ENCODE measurements at places on chromosomes 11 and 22. TPM values are rescaled to one million over a fixed set of nuclear protein-coding genes. Genes with fewer than 3 reads are reported as not detected.

Gene POU2AF2
- not detected for total RNA-seq

Gene DRICH1
- 0.92 TPM for total RNA-seq

Gene BTBD18
- total RNA-seq, result not detected

Gene GAS2
- total RNA-seq, result 4.8 TPM

Gene MS4A7
- total RNA-seq, result 15.6 TPM

Gene MN1
- 4.6 TPM for total RNA-seq

Gene GLYATL1
- not detected for total RNA-seq

DNA sequence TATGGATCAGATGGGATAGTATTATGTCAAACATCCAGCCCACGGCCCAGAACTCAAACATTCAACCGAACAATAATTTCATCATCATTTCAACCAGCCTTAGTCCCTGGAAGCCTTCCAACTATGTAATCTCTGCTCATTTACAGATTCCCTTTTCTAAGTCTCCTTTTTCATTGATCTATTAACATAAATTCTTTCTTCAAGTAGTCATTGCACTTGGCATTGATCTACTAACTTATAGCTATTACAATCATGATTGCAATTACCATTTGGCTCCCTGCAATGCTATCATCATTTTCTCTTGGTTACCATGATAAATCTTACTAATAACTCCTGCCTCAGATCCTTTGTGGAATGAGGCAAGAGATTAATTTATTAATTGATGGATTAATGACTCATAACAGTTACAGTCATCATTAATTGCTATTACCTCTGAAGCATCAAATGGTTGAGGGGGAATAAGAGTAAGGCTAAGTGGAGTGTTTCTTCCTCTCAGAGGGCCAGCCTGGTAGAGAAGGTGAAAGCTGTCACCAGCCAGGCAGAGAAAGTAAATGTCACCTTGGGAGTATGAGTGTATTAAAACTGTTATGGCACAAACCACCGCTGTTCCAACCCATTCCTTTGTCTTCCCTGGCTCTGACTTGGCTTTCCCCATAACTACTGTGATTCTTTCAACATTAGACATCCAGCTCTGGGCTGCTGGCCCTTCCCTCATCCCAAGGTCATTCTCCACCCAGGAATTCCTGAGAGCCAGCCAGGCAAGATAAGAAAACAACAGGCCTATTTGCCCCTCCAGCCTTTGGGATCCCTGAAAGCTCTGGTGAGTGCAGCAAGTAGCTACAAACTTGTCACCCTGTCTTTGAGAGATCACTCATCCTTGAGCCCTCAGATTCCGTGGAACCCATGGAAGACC, 174.7 kb downstream of the RRAS2 start:
- no peaks in the 10 kb centered on the region for H3K27me3 ChIP-seq
- DNase-seq, result no peak
- peaks cover 7% of the 10 kb centered on the region for H3K4me1 ChIP-seq
- no peaks in the 10 kb centered on the region for H3K36me3 ChIP-seq
- no peak overlapping the region for H3K4me3 ChIP-seq

DNA sequence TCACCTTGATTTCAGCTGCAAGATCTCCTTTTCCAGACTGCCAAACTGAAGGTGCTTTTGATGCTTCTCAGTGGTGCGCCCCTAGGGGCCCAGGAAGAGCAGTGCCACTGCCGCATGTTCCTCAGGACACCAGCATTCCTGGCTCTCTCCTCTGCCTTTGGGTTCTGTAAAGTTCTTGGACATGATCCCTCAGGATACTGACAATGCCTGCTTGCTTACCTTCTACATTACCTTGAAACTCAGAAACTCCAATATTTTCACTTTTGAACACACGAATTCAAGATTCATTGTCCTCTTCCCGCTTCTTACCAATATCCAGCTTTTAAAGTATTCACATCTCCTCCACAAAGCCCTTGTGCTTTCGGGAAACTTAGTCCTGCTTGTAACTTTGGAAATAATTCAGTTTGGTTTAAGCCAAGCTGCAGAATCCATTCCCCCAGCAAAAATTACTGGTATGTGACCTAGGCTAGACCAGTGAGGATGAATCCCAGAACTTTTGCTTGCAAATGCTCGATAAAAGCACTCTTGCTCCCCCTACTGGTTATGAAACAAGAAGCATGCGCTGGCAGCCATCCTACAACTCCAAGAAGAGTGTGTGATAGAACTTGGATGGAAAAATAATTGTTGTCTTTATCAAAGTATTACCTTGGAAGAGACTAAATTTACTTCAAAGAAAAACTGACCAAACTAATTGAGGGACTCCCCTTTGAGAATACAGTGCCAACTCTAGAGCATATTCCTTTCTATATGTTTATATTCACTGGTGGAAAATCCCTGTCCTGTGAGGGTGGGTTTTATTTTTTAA, 16.5 kb upstream of the OR5B21 start:
- H3K36me3 ChIP-seq, result peaks cover 19% of the 10 kb centered on the region
- no peak overlapping the region for H3K27ac ChIP-seq
- H3K27me3 ChIP-seq, result no peaks in the 10 kb centered on the region
- peak; percentile 69 for DNase-seq

DNA sequence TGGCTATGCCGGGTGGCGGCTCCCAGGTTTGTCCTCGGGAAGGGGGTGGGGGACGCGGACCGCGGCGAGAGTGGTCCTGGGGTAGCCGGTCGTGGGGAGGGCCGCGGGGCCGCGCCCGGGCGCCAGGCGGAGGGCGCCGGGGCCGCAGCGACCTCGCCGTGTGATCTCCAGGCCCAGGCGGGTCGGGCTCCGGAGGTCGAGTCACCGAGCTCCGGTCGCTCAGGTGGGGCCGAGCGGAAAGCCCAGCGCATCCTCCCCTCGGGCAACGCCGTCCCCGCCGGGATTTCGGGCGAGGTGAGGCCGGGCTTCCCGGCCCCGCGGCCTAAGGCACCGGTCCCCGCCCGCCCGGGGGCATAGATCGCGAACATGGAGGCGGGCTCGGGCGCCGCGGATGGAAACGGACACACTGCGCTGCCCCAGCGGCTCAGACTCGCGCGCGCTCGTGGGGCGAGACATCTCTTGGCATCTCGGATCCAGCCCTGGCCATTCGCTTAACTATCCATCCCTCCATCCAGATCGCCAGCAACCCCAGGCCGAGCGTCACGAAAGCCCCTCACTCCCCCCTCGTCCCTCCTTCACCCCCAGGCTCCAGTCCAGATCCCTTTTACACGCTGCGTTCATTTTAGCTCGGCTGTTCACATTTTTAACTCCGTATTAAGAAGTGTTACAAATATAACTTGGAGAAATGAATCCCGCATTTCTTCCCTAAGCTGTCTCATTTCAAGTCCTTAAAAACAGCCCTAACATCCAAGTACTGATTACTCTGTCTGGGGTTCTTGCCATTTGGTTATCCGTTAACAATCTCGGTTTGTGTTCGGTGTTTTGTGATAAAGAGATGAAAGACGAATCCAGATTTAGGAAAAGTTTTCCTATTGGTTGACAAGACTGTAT, 460 bp downstream of the ZC3H12C start:
- H3K27ac ChIP-seq, result peak overlapping the region; percentile 89
- DNase-seq, result peak; percentile 86
- no peaks in the 10 kb centered on the region for H3K27me3 ChIP-seq
- no peaks in the 10 kb centered on the region for H3K36me3 ChIP-seq
- peak overlapping the region; percentile 66 for H3K4me3 ChIP-seq

DNA sequence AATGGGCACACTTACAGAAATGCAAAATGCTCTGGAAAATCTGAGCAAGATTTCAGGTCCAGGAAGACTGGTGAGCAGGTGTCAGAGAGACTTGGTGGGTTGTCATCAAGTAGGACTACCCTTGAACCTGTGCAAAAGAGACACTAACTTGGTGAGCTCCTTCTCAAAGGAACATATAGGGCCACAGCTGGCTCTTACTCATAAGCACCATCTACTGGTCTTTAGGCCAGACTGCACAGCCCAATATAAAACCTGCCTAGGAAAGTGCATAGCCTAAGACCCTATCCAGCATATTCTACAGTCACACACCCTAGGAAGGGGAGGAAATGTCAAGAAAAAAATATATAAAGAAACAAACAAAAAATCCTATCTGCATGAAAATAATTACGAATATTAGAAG, 18.2 kb upstream of the OR10W1 start:
- H3K36me3 ChIP-seq, result no peaks in the 10 kb centered on the region
- no peak overlapping the region for H3K27ac ChIP-seq
- no peaks in the 10 kb centered on the region for H3K4me1 ChIP-seq
- no peak overlapping the region for H3K4me3 ChIP-seq
- H3K27me3 ChIP-seq, result no peaks in the 10 kb centered on the region
- DNase-seq, result peak; percentile 34

GRCh38 chr22:42645341-42645937, 3.8 kb downstream of the CYB5R3 start:
- peak; percentile 44 for DNase-seq
- H3K27me3 ChIP-seq, result no peaks in the 10 kb centered on the region
- H3K36me3 ChIP-seq, result no peaks in the 10 kb centered on the region
- peaks cover 76% of the 10 kb centered on the region for H3K4me1 ChIP-seq
- H3K4me3 ChIP-seq, result peak overlapping the region; percentile 32
- peak overlapping the region; percentile 93 for H3K27ac ChIP-seq

DNA sequence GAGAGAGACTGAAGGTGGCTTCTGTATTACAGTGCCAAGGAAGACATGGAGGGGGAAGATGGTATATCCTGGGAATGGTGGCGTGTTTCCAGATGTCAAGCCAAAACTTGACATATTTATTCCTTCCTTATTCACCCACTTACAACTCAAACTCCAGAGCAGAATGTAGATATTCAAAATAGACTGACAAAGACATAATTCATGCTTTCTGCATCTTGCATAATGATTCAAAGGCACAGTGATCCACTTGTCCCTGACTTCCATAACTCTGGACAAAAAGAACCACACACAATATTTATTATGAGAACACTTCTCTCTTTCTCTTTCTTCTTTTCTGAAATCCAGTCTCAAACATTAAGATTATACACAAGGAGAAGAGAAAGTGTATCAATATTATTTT, 48.9 kb downstream of the SLC17A6 start:
- H3K27me3 ChIP-seq, result no peaks in the 10 kb centered on the region
- H3K4me1 ChIP-seq, result no peaks in the 10 kb centered on the region
- no peak overlapping the region for H3K27ac ChIP-seq
- DNase-seq, result no peak
- H3K36me3 ChIP-seq, result no peaks in the 10 kb centered on the region
- H3K4me3 ChIP-seq, result no peak overlapping the region

GRCh38 chr11:39968071-39968470, 1491.4 kb downstream of the LRRC4C start:
- H3K4me3 ChIP-seq, result no peak overlapping the region
- no peaks in the 10 kb centered on the region for H3K27me3 ChIP-seq
- H3K4me1 ChIP-seq, result no peaks in the 10 kb centered on the region
- H3K36me3 ChIP-seq, result no peaks in the 10 kb centered on the region
- no peak overlapping the region for H3K27ac ChIP-seq
- DNase-seq, result no peak

- H3K27ac ChIP-seq, result no peak overlapping the region
- no peaks in the 10 kb centered on the region for H3K27me3 ChIP-seq
- no peaks in the 10 kb centered on the region for H3K36me3 ChIP-seq
- H3K4me3 ChIP-seq, result no peak overlapping the region
Observed at GRCh38 chr22:47849576-47849975, 1087.1 kb downstream of the TBC1D22A start.

- H3K27me3 ChIP-seq, result no peaks in the 10 kb centered on the region
- no peaks in the 10 kb centered on the region for H3K4me1 ChIP-seq
- H3K27ac ChIP-seq, result peak overlapping the region; percentile 5
Observed at GRCh38 chr11:44854086-44854485, 96.6 kb downstream of the TP53I11 start.

DNA sequence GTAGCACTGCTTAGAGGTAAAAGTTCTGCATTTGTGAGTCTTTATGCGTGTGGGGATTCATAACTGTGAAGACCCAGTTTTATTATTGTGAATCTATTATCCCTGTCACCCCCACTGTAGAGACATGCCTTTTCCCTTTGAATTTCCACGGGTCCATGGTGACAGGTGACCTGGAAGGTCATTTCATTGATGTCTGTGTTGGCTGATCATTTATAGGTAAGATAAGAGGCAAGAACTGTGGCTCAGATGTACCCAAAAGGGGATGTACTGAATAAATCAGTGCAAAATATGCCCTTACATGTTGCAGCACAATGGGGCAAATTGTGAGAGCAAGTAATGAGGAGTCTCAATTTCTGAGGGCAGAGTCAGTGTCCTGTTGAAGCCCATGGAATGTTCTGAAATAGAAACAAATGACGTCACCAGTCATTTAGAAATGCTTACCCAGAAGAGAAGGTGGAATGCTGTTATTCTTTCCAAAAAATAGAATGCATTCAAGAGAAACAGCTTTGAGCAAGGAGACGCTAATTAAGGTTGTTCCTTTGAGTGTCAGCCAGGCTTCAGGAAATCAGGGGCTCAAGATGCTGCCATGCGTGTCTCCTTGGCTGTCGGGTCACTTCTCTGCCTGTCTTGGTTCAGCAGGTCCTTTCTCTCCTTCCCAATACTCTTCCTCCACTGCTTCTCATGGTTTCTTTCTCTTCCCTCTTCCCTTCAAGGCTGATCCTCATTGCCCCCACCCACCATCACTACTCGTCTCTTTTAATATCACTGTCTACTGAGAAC, 118.7 kb upstream of the E2F8 start:
- H3K27me3 ChIP-seq, result no peaks in the 10 kb centered on the region
- H3K36me3 ChIP-seq, result no peaks in the 10 kb centered on the region
- no peaks in the 10 kb centered on the region for H3K4me1 ChIP-seq
- H3K4me3 ChIP-seq, result no peak overlapping the region
- no peak for DNase-seq
- H3K27ac ChIP-seq, result no peak overlapping the region

DNA sequence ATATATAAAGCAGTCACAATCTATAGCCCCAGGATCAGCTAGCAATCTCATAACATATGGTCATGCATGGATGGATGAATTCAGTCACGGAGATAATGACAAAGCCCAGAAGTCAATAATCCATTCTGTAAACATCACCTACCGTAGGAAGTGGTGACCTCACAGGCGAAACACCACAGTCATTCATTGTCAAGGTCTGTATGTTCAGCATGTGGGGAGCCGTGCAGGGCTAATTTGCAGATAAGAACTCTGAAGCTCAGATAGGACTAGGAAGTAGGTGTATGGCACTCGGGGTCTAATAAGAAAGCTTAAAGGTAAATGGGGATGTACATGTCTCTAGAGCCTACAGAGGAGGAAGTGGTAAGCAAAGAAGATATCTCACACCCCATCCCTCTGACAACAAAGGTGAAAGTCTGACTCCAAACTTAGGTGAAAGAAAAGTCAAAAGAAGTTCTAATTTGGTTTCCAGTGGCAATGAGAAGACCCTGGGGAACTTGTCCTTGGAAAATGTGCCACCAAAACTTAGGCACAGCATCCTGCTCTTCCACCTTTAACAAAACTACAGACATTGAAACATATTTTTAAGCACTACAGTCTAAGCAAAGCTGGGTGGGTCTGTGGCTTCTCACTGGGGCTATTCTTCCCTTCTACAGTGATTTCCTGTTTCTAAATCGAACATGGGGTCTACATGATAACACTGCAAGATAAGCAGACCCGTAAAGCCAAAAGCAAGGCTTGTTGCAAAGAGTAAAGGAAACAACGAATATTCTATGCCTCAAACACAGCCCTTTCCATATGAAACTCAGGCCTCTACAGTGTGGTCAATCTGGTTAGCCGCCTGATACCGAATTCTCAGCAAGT, 5.2 kb downstream of the CRTAM start:
- H3K36me3 ChIP-seq, result no peaks in the 10 kb centered on the region
- H3K4me1 ChIP-seq, result no peaks in the 10 kb centered on the region
- no peaks in the 10 kb centered on the region for H3K27me3 ChIP-seq
- peak; percentile 67 for DNase-seq
